Uterine smooth muscle cell (primary cell): ENCODE measurements at places on chromosomes 2 and 18. TPM values are rescaled to one million over a fixed set of nuclear protein-coding genes. Genes with fewer than 3 reads are reported as not detected.

The TMEM182 gene
- total RNA-seq, result 1.5 and 2.8 TPM in 2 replicates

The ANKRD36C gene
- 64.6 and 74.1 TPM in 2 replicates for total RNA-seq

The EHD3 gene
- total RNA-seq, result 14.2 and 22.1 TPM in 2 replicates

The MPP4 gene
- 2.0 and 4.0 TPM in 2 replicates for total RNA-seq

The OSR1 gene
- total RNA-seq, result 3.9 and 5.3 TPM in 2 replicates

The C2orf81 gene
- total RNA-seq, result 1.00 and 1.4 TPM in 2 replicates

The FKBP7 gene
- total RNA-seq, result 21.8 and 53.5 TPM in 2 replicates

The HOXD8 gene
- 2.4 and 4.4 TPM in 2 replicates for total RNA-seq

The DPY30 gene
- 54.9 and 79.8 TPM in 2 replicates for total RNA-seq

The ANKRD30BL gene
- total RNA-seq, result not detected in 2 replicates

The SIX2 gene
- 1.00 and 1.1 TPM in 2 replicates for total RNA-seq

The FBLN7 gene
- 1.1 and 2.4 TPM in 2 replicates for total RNA-seq

The TRIP12 gene
- 262 and 314 TPM in 2 replicates for total RNA-seq

The NR4A2 gene
- 0.11 and 0.25 TPM in 2 replicates for total RNA-seq

The ANKRD62 gene
- not detected in 2 replicates for total RNA-seq

The HJURP gene
- 15.7 and 46.5 TPM in 2 replicates for total RNA-seq

The PDCL3 gene
- 18.4 and 25.8 TPM in 2 replicates for total RNA-seq

The RNF152 gene
- 9.3 and 15.4 TPM in 2 replicates for total RNA-seq

The ITPRIPL1 gene
- total RNA-seq, result 5.1 and 5.9 TPM in 2 replicates

The HOXD1 gene
- not detected in 2 replicates for total RNA-seq

The SGPP2 gene
- total RNA-seq, result not detected in 2 replicates

The RAB6C gene
- under 0.01 TPM in 1 of 2 replicates, not detected in the other for total RNA-seq

The SPATA3 gene
- total RNA-seq, result not detected in 2 replicates

The CPO gene
- 0.12 TPM in 1 of 2 replicates, not detected in the other for total RNA-seq

The FLACC1 gene
- total RNA-seq, result 1.4 and 2.0 TPM in 2 replicates

The MRO gene
- total RNA-seq, result 0.12 TPM in 1 of 2 replicates, not detected in the other

The SERPINB3 gene
- total RNA-seq, result not detected in 2 replicates

The PFN4 gene
- 0.33 and 0.62 TPM in 2 replicates for total RNA-seq

The LOXL3 gene
- total RNA-seq, result 12.1 and 28.0 TPM in 2 replicates

The INO80C gene
- 4.9 and 6.4 TPM in 2 replicates for total RNA-seq

The GBX2 gene
- not detected in 2 replicates for total RNA-seq

The KCNE4 gene
- total RNA-seq, result 12.6 and 13.9 TPM in 2 replicates

The STPG4 gene
- total RNA-seq, result 0.12 and 0.44 TPM in 2 replicates

The CRYGC gene
- not detected in 2 replicates for total RNA-seq

The BCL11A gene
- 0.37 and 0.44 TPM in 2 replicates for total RNA-seq

The IL1RN gene
- not detected in 2 replicates for total RNA-seq

The SLC16A14 gene
- 2.2 and 3.5 TPM in 2 replicates for total RNA-seq

The LRATD1 gene
- 2.0 and 3.5 TPM in 2 replicates for total RNA-seq

The SERPINB13 gene
- not detected in 2 replicates for total RNA-seq

The REL gene
- total RNA-seq, result 4.4 and 4.6 TPM in 2 replicates

The GREB1L gene
- total RNA-seq, result 4.2 and 5.0 TPM in 2 replicates

The TMEM150A gene
- 3.1 and 8.1 TPM in 2 replicates for total RNA-seq

The NAT8 gene
- total RNA-seq, result not detected in 2 replicates

The MEP1B gene
- total RNA-seq, result not detected in 2 replicates

The PCARE gene
- total RNA-seq, result not detected in 2 replicates

The ANO7 gene
- 0.37 and 0.44 TPM in 2 replicates for total RNA-seq

The CABYR gene
- 3.9 and 7.2 TPM in 2 replicates for total RNA-seq

The C2orf15 gene
- total RNA-seq, result not detected in 2 replicates

The CFAP221 gene
- 0.12 TPM in 1 of 2 replicates, not detected in the other for total RNA-seq

The LCT gene
- total RNA-seq, result under 0.01 TPM in 2 replicates

The MDH1B gene
- total RNA-seq, result 0.44 and 1.6 TPM in 2 replicates

The MBOAT2 gene
- 76.0 and 89.6 TPM in 2 replicates for total RNA-seq

The CDH19 gene
- total RNA-seq, result under 0.01 TPM in 1 of 2 replicates, not detected in the other

The IL18R1 gene
- 0.12 and 0.33 TPM in 2 replicates for total RNA-seq
